HuH-7.5 (cell line): ENCODE measurements at places on chromosomes 2 and 18.

DNA sequence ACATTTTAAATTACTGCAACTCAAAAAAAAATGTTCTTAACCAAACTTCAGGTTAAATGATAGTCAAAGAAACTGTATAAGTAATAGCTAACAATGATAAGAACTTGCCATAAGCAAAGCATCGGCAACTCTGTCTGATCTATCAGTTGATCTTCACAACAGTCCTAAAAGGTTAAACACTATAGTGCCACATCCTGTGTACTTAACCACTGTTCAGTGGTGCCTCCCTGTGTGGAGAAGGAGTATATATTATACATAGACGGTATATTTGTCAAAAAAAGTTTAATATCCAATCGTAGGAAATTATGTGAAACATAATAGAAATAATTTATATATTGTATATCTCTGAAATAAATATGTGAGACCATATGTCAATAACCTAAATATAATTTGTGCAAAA lies 13.0 kb downstream of the DTNA start:
- no peak for DNase-seq

GRCh38 chr18:12921178-12921577 lies 26.6 kb upstream of the SEH1L start:
- DNase-seq: no peak

DNA sequence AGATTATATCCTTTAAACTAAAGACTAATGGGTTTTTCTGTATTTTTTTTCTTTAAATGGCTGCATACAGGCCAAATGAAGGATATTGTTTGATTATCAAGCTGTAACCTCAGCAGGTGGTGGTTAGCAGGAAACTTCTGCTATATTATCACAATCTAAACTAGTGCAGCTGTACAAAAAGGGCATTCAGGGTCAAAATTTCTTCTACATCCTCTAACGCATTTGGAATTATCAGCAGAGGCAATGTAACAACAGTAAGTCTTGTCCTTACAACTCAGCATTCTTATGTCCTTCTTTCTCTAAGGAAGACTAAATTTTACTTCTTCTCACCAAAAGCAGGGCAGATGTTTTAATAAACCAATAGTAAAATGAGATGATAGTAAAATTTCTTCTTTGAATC lies 135.8 kb upstream of the FN1 start:
- DNase-seq: no peak

DNA sequence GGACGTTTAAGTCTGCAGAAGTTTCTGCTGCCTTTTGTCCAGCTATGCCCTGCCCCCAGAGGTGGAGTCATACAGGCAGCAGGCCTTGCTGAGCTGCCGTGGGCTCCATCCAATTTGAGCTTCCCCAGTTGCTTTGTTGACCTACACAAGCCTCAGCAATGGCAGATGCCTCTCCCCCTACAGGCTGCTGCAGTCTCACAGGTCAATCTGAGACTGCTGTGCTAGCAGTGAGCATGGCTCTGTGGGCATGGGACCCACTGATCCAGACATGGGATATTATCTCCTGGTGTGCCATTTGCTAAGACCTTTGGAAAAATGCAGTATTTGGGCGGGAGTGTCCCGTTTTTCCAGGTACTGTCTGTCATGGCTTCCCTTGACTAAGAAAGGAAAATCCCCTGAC lies 726.0 kb downstream of the ERBB4 start:
- no peak for DNase-seq

DNA sequence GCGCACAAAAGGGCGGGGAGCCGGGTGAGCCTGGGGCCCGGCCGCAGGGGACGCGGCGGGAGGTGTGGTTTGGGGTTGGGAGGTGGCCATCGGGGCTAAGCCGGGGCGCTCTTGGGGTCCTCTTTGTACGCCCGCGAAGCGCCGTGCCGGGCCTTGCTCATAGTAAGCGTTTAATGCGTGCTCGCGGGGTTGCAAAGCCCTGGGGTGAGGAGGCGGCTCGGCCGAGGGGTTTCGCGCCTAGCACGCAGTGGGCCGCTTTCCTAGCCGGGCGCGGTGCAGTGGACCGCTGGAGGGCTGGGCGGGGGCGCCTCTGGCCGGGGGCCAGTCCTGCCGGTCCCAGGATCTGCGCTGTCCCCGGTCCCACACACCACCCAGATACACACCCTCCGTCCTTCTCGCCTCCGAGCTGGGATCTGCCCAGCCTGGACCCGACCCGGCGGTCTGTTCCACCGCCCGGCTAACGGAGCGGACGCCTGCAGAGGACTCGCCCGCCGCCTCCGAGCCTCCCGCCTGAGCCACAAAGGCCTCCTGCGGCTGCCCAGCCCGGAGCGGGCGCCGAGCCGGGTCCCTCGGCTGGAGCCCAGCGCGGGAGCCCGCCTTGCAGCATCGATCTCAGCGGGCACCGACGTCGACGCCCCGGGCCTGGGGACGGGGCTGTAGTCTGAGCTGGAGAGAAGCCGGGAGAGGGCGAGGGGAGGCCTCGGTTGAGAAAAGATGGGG lies 564 bp downstream of the DPYSL5 start:
- DNase-seq: peak; percentile 63

DNA sequence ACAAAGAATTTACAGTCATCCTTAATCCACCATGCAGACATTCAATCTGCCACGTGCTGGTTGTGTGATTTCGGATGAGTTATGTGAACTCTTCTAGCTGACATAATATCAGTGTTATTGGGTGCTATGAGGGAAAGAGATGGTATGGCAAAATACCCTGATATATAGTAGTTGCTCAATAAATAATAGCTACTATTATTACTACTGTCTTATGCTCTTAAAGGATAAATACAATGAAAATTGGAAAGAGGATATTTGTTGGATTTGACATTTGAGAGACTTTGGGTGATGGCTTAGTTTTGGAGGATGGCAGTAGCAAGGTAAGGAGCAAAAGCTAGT lies 86.5 kb downstream of the MYO3B start:
- no peak for DNase-seq

GRCh38 chr2:172763079-172763478 lies 27.4 kb downstream of the RAPGEF4 start:
- no peak for DNase-seq

GRCh38 chr2:216562696-216563435 lies 64.2 kb downstream of the RPL37A start:
- DNase-seq: no peak

DNA sequence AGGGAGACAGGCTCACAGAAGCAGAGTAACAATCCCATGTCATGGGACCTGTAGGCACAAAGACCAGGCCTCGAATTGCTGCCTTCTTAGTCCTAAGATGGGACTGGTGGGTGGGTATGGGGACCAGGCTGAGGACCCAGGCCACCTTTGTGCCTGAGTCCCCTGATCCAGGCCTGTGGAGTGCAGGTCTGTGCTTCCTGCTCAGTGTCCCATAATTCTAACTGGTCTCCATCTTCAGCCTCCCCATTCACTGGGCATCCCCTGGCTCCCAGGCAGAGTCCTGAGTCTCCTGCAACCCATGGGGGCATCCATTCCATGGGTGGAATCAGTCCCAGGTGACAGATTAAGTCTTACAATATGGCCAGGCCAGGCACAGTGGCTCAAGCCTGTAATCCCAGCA lies 83.9 kb downstream of the SMAD7 start:
- DNase-seq: no peak

DNA sequence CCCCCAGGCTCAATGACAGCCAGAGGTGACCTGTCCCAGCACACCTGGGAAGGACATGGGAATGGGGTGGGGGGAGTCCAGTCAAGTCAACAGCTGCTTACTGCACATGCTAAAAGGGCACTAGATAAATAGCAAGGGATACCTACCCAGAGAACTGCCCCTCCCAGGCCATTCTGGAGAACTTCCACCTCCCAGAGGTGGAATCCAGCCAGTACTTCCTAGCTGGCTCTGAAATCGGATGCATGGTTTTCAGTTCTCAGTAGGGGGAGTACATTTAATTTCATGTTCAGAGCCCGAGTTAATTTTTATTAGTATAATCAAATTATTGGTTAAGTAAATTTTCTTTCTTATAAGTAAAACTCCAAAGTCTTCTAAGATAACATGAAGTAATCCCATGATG lies 28.9 kb upstream of the ITGA6 start:
- no peak for DNase-seq

DNA sequence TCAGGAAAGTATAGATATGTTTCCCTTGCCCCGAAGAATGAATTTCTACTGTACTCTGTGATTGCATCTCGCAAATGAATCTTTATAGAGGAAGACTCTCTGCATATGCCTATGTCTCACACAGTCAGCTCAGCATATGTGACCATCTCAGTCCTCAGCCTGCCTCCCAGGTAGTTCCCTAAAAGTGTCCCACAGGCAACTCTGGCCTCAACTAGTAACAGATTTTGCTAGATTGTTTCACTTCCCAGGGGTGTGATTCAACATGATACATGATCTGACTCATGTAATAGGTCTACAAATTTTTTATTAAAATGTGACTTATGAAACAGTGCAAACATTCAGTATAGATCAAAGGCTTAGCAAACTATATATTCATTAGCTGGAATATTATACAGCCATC lies 296.6 kb upstream of the CRIM1 start:
- DNase-seq: no peak

GRCh38 chr2:39266139-39266805 lies 22.5 kb upstream of the CDKL4 start:
- no peak for DNase-seq

- no peak for DNase-seq
Measured at GRCh38 chr18:10523544-10523943, 2.3 kb upstream of the NAPG start.

DNA sequence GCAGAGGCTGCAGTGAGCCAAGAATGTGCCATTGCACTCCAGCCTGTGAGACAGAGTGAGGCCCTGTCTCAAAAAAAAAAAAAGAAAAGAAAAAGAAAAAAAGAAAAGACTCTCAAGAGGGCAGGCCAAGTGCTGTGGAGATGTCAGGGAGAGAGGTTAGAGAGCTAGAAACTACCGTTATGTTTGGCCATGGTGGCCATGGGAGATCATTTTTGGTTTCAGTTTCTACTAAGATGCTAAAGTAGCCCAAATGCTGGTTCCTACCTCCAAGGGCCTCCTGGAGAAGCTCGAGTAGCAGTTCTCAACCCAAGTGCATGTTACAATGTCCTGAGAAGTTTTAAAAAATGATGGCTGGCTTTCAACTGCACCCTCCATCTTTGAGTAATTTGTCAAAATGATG lies 47.4 kb upstream of the TCF4 start:
- DNase-seq: no peak

DNA sequence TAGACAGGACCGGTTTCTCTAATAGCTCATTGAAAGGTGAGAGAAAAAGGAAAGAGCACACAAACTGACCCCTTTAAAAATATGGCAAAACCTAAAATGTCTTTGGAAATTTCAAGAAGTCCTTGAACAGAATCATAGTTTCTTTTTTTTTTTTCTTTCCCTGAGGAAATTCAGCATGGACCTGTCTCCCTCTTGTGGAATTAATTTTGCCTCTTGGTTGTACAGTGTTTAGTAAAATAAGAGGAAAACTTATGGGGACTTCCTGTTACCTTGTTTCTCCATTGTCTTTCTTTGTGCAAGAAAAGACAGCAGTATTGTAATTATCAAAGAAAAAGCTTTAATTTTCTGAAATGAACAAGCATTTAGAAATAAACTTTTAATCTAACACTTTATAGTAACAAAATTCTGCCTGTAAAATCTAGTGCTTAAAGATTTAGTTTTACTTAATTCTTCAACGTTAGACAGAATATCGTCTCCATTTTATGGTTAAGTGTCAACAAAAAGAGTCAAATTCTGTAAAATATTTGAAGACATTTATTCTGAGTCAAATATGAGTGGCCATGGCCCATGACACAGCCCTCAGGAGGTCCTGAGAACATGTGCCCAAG lies 176.3 kb upstream of the NABP1 start:
- no peak for DNase-seq

GRCh38 chr2:211329882-211330281 lies 773.5 kb downstream of the CPS1 start:
- DNase-seq: no peak

GRCh38 chr2:179974761-179975160 lies 32.3 kb downstream of the CWC22 start:
- DNase-seq: no peak

DNA sequence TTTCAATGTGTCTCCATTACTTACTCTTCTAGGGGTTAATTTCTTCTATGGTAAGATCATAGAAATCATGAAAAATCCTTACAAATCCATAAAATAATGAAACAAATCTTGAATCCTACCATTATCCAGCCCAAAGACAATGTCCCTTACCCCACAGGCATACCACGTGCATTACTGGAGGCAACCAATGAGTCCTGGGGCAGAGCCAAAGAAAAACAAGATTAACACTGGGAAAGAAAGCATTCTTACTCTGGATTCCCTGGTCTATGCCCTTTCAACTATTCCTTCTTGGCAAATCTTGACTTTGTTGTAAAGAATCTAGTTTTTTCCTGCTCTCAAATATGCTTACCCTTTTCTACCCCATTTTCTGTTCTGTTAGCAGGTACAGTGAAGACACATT lies 3.1 kb upstream of the GALNT1 start:
- DNase-seq: no peak

GRCh38 chr18:58429442-58429841 lies 199.4 kb downstream of the ALPK2 start:
- no peak for DNase-seq

GRCh38 chr2:191045141-191045540 lies 31.2 kb upstream of the STAT1 start:
- DNase-seq: no peak

GRCh38 chr2:46034535-46034934 lies 262.7 kb upstream of the EPAS1 start:
- DNase-seq: no peak

- DNase-seq: no peak
Measured at GRCh38 chr2:40371525-40372282, 80.2 kb downstream of the SLC8A1 start.

DNA sequence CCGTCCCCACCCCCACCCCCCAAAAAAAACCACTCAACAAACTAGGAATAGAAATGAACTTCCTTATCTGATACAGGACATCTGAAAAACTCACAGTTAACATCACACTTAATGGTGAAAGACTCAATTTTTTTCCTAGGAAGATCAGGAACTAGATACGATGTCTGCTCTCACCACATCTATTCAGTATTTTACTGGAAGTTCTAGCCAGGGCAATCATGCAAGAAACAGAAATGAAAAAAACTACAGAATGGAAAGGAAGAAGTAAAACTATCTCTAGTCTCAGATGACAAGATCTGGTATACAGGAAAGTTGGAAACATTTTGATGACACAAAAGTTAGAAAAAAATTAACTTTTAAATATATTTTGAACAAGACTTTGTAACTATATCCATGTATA lies 114.4 kb upstream of the FZD5 start:
- DNase-seq: no peak

DNA sequence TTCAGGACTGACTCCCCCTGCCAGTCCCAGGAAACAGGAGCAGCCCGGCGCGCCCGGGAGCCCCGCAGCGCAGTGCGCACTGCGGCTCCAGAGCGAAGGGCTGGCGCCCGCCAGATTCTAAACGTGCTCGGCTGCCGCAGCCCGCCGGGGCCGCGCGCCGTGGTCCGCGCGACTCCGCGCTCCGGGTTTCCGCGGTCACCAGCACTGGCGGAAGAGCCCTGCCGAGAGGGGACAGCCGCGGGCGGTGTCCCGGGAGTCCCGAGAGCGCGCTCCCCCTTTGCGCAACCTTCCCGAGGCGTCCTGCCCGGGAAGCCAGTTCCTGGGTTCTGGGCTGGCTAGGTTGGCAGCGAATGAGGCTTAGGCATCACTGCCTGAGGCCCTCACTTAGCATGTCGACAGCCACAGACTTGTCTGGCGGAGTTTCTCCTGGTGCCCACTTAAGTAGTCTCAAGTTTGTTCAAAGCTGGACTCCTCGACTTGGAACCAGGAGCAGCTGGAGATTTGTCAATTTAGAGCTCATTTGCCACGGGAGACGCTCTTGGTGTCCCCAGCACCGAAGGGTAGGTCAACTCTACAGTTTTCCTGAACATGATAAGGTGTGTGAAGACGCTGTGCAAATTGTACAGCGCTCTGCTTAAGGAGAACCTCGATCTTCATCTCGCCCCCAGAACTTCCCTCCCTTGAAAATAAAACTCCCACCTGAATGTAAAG lies 1.5 kb upstream of the VSNL1 start:
- no peak for DNase-seq
